ENCODE measurements at places on chromosomes 4 and X. TPM values are rescaled to one million over a fixed set of nuclear protein-coding genes. Genes with fewer than 3 reads are reported as not detected.

GPR101 gene
- total RNA-seq = not detected

NPY1R gene
- total RNA-seq = 26.6 TPM

GRCh38 chrX:109533631-109534030 is 3.0 kb upstream of the NXT2 start:
- DNase-seq = no peak

DNA sequence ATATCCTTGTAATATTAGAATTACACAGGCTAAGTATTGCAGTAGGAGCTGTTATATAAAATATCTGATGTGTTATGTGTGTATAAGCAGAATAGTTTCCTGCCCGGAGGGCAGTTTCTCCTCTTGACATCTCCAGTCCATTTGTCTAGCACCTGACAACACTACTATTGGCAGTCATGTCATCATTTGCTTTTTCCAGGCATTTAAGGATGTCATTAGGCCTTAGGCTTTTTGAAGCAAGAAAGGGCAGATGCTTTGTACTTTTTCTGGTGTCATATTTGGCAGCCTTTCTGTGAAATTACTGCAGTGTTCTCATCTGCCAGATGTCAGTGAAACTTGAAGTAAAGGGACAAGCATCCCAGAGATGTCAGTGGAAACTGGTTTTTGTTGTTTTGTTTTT is 2017.6 kb upstream of the IGFBP7 start:
- DNase-seq = no peak

GRCh38 chr4:26031704-26032103 is 117.7 kb downstream of the SMIM20 start:
- no peak for DNase-seq

- no peak for DNase-seq
Measured at GRCh38 chrX:153825042-153825441, 5.3 kb downstream of the PDZD4 start.
